ENCODE measurements at places on chromosomes 6 and 20.

GRCh38 chr6:137303441-137303840 lies 84.3 kb upstream of the IFNGR1 start:
- DNase-seq, result no peak

DNA sequence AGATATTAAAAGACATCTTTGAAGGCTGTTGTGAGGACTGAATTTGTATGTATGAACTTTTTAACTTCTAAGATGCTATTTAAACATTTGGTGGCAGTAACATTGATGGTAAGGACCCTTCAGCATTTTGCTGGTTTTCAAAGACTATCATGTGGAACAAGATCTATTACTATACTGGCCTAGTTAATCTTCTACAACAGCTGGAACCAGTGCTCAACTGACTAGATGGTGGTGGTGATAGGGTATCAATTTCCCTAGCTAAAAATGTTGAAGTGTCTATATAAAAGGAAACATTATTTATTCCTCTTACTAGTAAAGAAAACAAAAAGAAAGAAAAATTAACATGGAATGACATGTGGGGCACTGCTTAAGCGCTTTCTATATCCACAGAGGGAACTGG lies 195.7 kb downstream of the TASP1 start:
- DNase-seq, result no peak

DNA sequence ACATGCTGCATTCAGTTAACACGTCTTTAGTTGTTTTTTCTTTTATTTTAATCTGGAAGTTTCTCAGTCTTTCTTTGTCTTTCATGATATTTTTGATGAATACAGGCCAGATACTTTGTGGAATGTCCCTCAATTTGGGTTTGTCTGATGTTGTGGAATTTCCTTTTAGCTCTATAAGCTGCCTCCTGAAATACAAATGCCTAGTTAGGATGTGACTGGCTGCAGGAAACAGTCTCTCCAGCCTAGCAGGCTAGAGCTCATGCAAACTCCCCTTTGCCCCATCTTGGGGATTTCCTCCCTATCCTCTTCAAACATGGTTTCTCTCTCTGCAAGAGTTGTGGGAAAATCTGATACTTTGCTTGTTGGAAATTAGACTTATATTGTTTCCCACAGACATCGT lies 89.3 kb upstream of the JAG1 start:
- DNase-seq, result no peak

DNA sequence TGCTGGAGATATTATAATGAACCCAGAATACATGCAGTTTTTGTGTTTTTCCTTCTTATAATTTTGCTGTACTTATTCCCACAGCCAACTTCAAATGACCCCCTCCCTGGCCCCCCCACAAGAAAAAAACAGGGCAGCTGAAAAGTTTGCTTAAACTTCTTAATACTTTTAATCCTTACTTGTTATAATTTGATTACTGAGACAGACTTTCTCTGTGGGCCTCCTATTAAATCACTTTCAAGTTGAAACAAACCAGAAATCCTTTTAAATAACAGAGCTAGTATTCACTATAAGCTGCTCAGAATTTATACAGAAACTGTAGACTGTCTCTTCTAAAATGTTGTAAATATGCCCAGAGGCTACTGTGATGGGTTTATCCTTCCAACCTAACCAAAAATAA lies 106.3 kb downstream of the CENPW start:
- DNase-seq, result no peak

DNA sequence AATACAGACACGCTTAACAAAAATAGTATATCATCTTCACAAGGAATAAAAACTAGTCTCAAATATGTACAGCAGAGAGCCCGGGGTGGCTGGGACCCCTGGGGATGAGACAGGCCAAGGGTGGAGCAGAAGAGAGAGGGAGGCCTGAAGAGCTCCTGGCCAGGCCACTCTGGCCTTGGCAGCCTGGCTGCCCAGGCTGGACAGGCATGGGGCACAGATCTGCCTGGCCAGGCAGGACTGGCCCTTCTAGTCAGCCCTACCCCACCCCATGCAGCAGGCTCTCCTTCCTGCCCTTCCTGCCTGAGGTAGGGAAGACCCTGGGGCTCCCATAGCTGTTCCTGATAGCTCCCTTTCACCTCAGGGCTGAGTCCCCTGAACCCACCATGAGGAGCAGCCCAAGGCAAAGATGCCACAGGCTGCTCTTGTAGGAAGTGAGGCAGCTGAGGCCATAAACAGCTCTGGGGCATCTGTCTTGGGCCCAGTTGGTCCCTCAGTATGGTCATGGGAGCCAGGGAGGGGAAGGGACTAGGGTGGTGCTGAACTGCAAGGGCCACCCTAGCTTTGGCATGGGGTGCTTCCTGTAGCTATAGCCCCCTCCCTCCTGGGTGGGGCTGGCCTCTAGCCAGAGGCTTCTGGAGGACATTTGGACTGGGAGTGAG lies 27.1 kb downstream of the COX4I2 start:
- DNase-seq, result no peak

DNA sequence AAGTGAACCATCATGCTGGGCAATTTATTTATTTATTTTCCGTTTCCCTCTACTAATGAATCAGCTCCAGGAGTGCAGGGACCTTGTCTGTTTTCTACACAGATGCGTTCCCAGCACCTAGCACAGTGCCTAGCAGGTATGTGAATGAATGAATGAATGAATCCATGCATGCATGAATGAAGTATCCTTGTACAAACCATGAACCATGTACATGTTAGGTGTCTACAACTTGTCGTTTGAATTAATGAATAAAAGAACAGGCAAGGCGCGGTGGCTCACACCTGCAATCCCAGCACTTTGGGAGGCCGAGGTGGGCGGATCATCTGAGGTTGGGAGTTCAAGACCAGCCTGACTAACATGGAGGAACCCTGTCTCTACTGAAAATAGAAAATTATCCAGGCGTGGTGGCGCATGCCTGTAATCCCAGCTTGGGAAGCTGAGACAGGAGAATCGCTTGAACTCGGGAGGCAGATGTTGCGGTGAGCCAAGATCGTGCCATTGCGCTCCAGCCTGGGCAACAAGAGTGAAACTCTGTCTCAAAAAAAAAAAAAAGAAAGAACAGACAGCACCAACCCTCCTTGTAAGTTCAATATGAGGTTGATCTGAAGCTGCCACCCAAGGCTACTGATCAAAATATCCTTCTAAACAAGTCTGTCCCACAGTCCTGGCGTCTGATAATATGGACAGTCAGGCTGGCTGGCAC lies 27.3 kb upstream of the SLC9A8 start:
- no peak for DNase-seq

DNA sequence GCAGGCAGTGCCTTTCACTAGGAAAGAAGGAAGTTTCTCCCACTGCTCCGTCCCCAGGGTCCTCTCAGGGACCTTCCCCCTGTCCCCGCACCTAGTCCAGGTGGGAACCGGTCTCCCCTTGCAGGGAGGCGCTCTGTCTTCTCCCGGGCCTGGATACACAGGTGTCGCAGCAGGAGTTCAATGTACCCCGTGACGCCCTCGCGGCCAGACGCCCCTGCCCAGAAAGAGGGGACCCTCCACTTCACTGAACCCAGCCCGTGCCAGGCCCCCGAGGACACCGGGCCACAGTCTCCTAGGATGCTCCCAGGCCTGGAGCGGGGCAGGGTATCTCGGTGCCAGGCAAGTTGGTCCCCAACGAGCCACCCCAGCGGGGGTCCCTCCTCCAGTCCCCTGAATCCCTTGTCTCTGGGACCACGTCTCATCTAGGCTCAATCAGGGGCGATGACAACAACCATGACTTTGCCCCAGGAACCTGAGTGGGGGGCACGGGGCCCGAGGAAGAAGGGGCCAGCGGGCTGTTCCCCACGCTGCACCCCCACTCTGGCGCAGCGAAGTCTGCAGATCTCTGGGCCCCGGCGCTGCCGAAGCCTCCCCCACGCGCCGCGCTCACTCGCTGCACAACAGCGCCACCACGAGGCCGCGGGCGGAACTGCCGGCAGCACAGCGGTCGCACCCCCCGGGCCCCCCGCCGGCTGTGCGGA lies 103.0 kb downstream of the EDN3 start:
- peak; percentile 16 for DNase-seq

DNA sequence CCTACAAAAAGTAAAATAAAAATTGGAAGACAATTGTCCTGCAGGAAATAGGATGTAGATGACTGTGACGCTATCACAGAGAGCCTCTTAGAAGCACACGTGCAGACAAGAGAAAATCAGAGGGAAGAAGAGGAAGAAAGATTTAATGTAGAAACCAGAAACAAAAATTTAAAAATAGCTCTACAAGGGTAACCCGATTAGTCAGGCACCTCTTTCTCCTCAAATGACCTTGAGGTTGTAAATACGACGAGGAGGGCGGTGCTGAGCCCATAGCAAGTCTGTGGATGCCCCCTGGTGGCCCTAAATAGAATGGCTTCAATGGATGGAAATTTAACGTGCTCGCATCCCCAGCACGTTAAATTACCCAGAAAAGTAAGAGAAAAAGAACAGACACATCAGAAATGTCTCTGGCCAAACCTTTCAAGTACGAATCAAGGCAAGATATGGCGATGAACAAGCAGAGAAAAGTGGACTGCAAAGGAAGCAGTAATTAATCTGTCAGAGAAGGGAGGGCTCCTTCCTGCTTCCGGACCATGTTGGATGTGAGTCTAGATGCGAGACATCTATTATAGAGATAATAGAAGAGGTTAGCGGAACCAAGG lies 4.2 kb upstream of the PRPH2 start:
- DNase-seq, result peak; percentile 57

- no peak for DNase-seq
Observed at GRCh38 chr20:55437798-55438415, 567.4 kb downstream of the CBLN4 start.

- no peak for DNase-seq
Observed at GRCh38 chr6:69917834-69918233, 51.5 kb downstream of the COL19A1 start.

GRCh38 chr6:140027219-140027618 lies 652.8 kb upstream of the CITED2 start:
- no peak for DNase-seq

GRCh38 chr6:130970839-130971410 lies 92.1 kb downstream of the EPB41L2 start:
- DNase-seq, result no peak

GRCh38 chr6:17836293-17836692 lies 129.6 kb upstream of the NUP153 start:
- no peak for DNase-seq

DNA sequence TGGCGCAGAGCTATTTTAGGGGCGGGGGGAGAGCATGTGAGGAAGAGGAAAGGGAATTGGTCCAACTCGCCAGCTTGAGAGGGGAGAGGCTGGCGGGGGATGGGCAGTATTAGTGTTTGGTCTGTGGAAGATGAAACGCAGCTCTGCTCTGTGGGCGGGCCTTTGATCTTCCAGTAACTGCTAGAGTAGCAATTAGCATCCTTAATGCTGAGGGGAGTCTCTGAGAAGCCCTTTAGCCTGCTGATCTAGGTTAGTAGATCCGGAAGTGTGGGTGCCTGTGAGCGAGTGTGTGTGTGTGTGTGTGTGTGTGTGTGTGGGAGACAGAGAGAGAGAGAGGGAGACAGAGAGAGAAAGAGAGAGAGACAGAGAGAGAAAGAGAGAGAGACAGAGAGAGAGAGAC lies 117.2 kb upstream of the BACH2 start:
- DNase-seq, result peak; percentile 22

DNA sequence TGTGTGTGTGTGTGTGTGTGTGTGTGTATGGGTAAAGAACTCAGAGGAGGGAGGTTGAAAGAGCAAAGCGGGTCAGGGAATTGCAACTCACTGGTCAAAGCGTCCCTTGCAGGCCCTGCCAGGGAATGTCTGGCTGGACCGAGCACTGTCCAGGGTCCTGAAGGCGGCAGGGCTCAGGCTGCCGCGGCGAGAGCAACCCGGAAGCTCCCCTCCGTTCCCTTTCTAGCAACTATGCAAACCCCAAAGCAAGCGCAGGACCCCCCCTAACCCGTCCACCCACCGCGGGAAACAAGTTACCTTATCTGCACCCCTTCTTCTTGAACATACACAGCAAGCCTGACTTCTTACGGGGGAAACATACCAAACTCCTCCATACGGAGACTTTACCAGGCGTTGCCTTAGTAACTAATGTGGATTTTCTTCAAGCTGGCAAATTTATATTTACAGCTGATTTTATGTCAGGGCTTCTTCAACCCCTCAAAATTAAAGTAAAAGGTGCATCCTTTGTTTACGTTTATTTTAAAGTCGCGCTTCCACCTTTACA lies 538 bp upstream of the GRM1 start:
- no peak for DNase-seq

GRCh38 chr20:19851861-19852260 lies 93.8 kb downstream of the RIN2 start:
- DNase-seq, result no peak

- DNase-seq, result no peak
Observed at GRCh38 chr20:54165803-54166202, 8.0 kb downstream of the CYP24A1 start.
